ENCODE measurements at places on chromosomes 13 and 19. TPM values are rescaled to one million over a fixed set of nuclear protein-coding genes. Genes with fewer than 3 reads are reported as not detected.

Gene BEST2
- total RNA-seq: not detected

Gene TPRX2
- not detected for total RNA-seq

Gene ACTN4
- total RNA-seq: 142 TPM

Gene IGFL1
- not detected for total RNA-seq
